ENCODE measurements at places on chromosomes 1 and 21.
A peak's percentile ranks its signal among the peaks of the same experiment; 100 is the strongest.

DNA sequence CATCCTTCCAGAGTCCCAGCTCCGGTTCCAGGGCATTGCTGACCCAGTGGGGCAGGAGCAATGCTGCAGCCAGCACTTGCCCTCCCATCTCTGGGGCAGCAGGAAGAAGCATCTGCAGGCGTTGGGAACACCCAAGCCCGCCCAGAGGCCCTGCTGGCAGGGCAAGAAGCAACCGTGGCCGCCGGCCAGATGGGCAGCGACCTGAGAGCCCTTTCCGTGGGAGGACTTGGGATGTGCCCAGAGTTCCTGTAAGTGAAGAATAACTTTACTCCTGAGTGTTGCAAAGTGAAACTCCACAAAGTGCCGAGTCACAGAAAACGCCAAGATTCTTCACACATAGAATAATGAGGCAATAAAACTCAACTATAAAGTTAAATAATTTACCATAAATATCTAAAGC lies 46.0 kb downstream of the GRIK3 start:
- DNase-seq: peak; percentile 49

GRCh38 chr1:230120921-230121381 lies 53.9 kb downstream of the GALNT2 start:
- DNase-seq: peak; percentile 46

GRCh38 chr21:25660233-25660632 lies 21.2 kb downstream of the JAM2 start:
- DNase-seq: no peak

DNA sequence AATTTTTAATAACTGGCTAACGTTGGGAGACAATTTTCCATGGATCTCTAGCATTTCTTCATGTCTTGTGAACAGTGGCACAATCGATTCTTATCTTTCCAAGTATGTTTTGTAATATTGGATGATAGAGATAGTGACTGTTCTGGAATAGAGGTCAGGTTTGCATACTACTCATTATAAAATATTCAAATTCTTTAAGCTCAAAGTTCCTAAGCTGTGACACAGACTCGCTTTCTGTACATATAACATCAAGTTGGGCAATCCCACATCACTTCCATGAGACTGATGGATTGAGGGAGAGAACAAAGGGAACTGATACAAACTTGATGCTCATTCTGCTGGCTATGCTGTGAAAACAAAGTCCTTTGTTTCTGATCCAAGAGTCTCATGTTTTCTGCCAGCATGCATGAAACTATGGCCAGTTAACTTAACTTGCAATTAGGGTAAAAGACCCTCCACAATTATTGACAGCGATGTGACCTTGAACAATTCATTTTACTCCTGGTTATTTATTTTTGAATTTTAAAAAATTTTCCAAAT lies 392.4 kb downstream of the TTLL7 start:
- DNase-seq: no peak

DNA sequence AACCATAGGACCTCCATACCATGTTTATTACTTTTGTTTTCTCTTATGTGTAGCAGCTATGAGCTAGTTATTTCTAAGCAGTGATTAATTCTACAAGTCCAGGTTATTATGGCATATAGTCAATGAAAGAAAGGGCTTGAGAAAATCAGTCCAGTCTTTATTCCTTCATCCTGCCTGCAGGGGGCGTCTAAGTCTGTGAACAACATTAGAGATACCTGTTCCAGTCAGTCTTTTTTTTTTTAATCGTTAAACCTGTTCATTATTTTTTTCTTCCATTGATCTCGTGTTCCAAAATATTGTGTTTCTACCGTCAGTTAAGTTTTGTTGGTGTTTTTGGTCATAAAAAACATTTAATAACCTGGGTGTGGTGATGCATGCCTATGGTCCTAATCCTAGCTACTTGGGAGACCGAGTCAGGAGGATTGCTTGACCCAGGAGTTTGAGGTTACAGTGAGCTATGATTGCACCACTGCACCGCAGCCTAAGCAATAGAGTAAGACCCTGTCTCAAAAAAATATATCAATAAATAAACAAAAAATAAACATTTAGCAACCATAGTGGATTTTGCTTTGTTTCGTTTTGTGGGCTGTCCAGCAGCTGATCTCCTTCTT lies 29.4 kb upstream of the CD2 start:
- DNase-seq: peak; percentile 69

DNA sequence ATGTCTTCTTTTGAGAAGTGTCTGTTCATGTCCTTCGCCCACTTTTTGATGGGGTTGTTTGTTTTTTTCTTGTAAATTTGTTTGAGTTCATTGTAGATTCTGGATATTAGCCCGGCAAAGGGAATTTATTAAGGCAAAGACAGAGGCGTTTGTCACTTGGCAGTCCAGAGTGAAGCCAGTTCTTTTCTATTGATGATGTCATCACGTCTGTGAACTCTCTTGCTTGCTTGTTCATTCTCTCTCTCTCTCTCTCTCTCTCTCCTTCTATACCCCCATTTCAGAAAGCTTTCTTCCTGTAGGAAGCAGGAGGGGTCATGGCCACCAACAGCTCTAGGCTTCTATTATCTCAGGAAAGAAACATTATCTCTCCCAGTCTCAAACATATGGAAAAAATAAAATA lies 291.3 kb downstream of the OMA1 start:
- DNase-seq: no peak

DNA sequence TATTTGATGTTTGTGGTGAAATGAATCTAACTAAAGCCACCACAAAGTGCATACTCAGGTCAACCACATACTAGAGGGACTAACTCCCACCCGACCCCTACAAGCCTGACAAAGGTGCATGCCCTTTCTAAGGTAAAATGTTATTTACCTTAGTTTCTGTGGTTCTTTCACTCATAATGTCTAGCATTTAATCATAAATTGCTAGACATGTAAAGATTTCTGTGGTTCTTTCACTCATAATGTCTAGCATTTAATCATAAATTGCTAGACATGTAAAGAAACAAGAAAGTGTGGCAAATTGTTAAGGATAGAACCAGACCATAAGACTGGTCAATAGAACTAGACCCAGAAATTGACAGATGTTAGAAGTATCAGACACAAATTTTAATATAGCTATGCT lies 193.0 kb upstream of the PBX1 start:
- no peak for DNase-seq

DNA sequence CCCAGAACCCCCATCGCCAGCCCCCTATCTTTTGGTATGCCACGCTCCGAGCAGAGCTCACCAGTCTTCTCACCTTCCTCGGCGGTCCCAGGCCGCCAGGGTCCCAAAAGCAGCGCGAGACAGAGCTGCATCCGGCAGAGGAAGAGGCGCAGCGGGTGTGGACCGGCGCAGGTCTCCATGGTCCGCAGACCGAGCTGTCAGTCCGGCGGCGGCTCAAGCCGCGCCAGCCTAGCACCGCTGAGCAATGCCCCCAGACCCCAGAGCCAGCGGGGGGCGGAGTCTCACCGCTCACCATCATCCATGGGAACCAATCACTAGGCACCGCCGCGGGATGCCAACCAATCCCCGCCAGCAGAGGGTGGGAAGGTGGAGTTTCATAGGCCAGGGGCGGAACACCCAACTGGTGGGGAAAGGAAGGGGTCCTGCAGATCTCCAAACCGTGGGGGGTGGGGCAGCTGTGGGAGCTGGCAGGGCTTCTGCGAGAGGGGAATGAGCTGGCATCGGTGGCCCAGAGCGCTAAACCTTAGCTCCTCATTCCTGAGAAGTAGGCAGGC lies at the start of gene EPHA10:
EPHA10 (minus strand) TSS at position 233 of the 554 bp plus-strand sequence; CDS start at position 179, 54 bp downstream.
- DNase-seq: peak; percentile 93

GRCh38 chr21:26761174-26761915 lies 83.9 kb downstream of the ADAMTS1 start:
- DNase-seq: no peak

GRCh38 chr1:181112071-181112929 lies 23.8 kb downstream of the IER5 start:
- no peak for DNase-seq

Data from head of caudate nucleus (tissue), 42 donors.